ENCODE measurements at places on chromosomes 7 and 10. TPM values are rescaled to one million over a fixed set of nuclear protein-coding genes. Genes with fewer than 3 reads are reported as not detected.

Gene CDHR3
- polyA plus RNA-seq, result 8.9 TPM

Gene RNF32
- 2.3 TPM for polyA plus RNA-seq

Gene SFTPA1
- polyA plus RNA-seq, result not detected

Gene FEZF1
- not detected for polyA plus RNA-seq

Gene FAM221A
- polyA plus RNA-seq, result 4.5 TPM

Gene MPP7
- 3.0 TPM for polyA plus RNA-seq

Gene SPAM1
- polyA plus RNA-seq, result not detected

GRCh38 chr10:86314616-86315548 is 51.7 kb downstream of the GRID1 start:
- H3K4me3 ChIP-seq, result no peak overlapping the region
- no peaks in the 10 kb centered on the region for H3K27me3 ChIP-seq
- no peaks in the 10 kb centered on the region for H3K4me1 ChIP-seq
- no peak overlapping the region for H3K27ac ChIP-seq
- H3K36me3 ChIP-seq, result no peaks in the 10 kb centered on the region
- no peak for DNase-seq

DNA sequence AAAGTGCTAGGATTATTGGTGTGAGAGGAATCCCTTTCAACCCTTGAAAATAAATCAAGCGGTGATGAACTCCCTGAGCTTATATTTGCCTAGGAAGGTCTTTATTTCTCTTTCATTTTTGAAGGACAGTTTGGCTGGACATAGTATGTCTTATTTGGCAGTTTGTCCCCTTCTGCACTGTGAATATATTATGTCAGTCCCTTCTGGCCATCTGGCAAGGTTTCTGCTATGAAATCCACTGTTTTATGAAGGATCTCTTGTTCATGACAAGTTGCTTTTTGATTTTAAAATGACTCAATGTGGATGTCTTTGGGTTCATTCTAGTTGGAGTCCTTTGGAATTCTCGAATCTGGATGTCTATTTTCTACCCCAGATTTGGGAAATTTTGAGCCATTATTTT is 21.7 kb upstream of the MCM10 start:
- H3K27me3 ChIP-seq, result no peaks in the 10 kb centered on the region
- no peak for DNase-seq
- H3K4me1 ChIP-seq, result no peaks in the 10 kb centered on the region
- H3K4me3 ChIP-seq, result no peak overlapping the region
- no peak overlapping the region for H3K27ac ChIP-seq

- H3K36me3 ChIP-seq, result no peaks in the 10 kb centered on the region
- H3K4me1 ChIP-seq, result peaks cover 11% of the 10 kb centered on the region
- DNase-seq, result no peak
- no peak overlapping the region for H3K27ac ChIP-seq
- no peaks in the 10 kb centered on the region for H3K27me3 ChIP-seq
Measured at GRCh38 chr10:24299578-24300260, 90.8 kb downstream of the KIAA1217 start.

- peaks cover 29% of the 10 kb centered on the region for H3K36me3 ChIP-seq
- no peak overlapping the region for H3K4me3 ChIP-seq
- no peak for DNase-seq
- no peaks in the 10 kb centered on the region for H3K4me1 ChIP-seq
Measured at GRCh38 chr7:150396426-150396825, 17.3 kb downstream of the ZNF775 start.

DNA sequence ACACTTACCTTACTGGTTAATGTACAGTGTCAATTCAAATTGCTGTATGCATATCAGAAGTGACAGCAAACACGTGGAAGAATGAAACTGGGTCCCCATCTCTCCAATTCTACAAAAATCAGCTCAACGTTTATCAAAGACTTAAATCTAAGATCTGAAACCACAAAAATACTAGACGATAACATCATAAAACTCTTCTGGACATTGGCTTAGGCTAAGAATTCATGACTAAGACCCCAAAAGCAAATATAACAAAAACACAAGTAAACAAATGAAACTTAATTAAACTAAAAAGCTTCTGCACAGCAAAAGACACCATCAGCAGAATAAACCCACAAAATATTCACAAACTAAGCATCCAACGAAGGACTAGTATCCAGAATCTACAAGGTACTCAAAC is 35.9 kb upstream of the PFKP start:
- H3K4me3 ChIP-seq, result no peak overlapping the region
- no peak for DNase-seq

DNA sequence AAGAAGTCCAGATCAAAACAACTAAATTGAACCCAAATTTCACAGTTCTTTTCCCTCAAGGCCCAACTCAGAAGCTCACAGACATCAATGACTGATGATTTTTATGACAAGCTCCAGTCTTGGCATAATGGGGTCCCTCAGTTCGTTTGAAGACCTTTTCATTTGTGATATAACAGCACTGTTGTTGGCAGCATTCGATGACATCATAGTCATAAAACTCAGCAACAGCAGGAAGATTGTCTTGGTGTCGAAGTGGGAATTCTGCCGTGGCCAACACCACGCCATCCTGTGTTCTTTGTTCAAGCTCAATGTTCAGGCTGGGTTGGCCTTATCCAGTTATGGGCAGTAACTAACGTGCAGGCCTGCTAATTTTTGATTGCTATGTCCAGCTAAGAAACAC is 261.7 kb downstream of the C7orf25 start:
- H3K27ac ChIP-seq, result no peak overlapping the region
- no peak overlapping the region for H3K4me3 ChIP-seq
- no peaks in the 10 kb centered on the region for H3K36me3 ChIP-seq
- no peaks in the 10 kb centered on the region for H3K27me3 ChIP-seq
- DNase-seq, result no peak
- H3K4me1 ChIP-seq, result peaks cover 11% of the 10 kb centered on the region

GRCh38 chr10:80459047-80459865 is 5.1 kb downstream of the TSPAN14 start:
- H3K36me3 ChIP-seq, result no peaks in the 10 kb centered on the region
- peak overlapping the region; percentile 78 for H3K27ac ChIP-seq
- H3K4me3 ChIP-seq, result no peak overlapping the region
- no peaks in the 10 kb centered on the region for H3K27me3 ChIP-seq
- peaks cover 88% of the 10 kb centered on the region for H3K4me1 ChIP-seq
- peak; percentile 73 for DNase-seq

GRCh38 chr7:71594736-71595135 is 462.8 kb downstream of the GALNT17 start:
- no peaks in the 10 kb centered on the region for H3K36me3 ChIP-seq
- no peak for DNase-seq
- no peaks in the 10 kb centered on the region for H3K4me1 ChIP-seq
- no peak overlapping the region for H3K4me3 ChIP-seq
- H3K27ac ChIP-seq, result no peak overlapping the region
- no peaks in the 10 kb centered on the region for H3K27me3 ChIP-seq

GRCh38 chr10:3935933-3936359 is 150.9 kb upstream of the KLF6 start:
- H3K36me3 ChIP-seq, result no peaks in the 10 kb centered on the region
- H3K27ac ChIP-seq, result peak overlapping the region; percentile 91
- H3K4me3 ChIP-seq, result no peak overlapping the region
- H3K4me1 ChIP-seq, result peaks cover 14% of the 10 kb centered on the region

DNA sequence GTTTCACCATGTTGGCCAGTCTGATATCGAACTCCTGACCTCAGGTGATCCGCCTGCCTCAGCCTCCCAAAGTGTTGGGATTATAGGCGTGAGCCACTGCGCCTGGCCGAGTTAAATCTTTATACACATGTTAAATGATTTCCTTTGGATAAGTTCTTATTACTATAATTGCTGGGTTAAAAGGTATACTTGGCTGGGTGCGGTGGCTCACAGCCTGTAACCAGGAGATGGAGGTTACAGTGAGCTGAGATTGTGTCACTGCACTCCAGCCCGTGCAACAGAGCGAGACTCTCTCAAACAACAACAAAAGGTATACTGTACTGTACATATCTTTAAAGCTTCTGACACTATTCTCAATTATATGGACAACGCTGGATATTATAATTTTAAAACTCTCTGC is 53.2 kb upstream of the CDK13 start:
- no peaks in the 10 kb centered on the region for H3K27me3 ChIP-seq
- H3K4me1 ChIP-seq, result no peaks in the 10 kb centered on the region
- no peaks in the 10 kb centered on the region for H3K36me3 ChIP-seq
- no peak overlapping the region for H3K27ac ChIP-seq

- H3K4me3 ChIP-seq, result no peak overlapping the region
- H3K27ac ChIP-seq, result no peak overlapping the region
- H3K36me3 ChIP-seq, result no peaks in the 10 kb centered on the region
Measured at GRCh38 chr7:34596887-34597286, 61.1 kb upstream of the NPSR1 start.

DNA sequence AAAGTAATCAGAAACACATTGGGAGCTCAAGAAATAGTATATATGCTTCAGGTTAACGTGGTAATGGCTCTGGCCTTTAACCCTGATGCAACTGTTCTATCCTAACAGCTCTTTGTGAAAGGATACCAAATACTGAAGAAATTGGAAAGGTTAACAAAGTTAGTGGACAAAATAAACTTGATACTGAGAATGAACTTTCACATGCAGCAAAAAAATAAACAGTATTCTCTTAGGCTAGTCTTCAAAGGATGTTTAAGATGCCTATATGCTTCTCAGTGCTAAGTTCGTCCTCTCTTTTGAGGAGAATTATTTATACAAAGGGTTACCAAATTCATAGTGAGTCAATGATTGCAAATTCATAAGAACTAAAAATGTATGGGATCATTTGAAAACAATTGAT is 256.2 kb upstream of the FERD3L start:
- DNase-seq, result no peak
- H3K27ac ChIP-seq, result no peak overlapping the region
- no peaks in the 10 kb centered on the region for H3K36me3 ChIP-seq
- H3K4me3 ChIP-seq, result no peak overlapping the region

DNA sequence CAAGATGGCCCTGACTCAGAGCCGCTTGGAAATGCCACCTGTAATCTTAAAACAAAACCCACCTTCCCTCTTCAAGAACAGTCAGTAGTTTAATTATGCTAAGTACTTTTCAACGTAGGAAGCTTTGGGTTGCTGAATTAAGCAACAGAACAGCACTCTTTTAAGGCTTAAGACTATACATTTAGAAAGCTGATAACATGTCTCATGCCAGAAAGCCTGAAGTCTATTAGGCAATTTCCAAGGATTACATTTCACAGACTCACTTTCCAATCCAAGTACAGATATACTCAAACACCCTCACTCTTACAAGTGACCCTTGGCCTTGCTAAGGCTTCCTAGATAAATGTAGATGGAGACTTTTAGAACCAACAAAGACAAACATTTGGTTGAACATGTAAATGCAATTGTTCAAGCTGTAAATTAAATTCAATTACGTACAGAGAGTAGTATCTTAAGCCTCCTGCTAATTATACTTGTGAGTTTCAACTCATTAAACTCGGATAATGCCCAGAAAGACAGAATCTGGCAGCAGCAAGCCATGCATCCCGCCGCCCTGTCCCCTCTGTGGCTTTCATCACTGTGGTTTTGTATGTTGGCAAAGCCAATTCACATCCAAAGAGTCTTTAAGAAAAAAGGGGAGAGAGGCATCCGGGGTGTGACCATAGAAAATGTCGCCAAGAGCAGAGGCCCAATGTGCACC is 283.1 kb upstream of the NRP1 start:
- H3K27me3 ChIP-seq, result no peaks in the 10 kb centered on the region
- peaks cover 8% of the 10 kb centered on the region for H3K4me1 ChIP-seq
- no peak for DNase-seq
- H3K27ac ChIP-seq, result no peak overlapping the region
- no peaks in the 10 kb centered on the region for H3K36me3 ChIP-seq
